ENCODE measurements at places on chromosomes 6 and 20.

GRCh38 chr6:41228616-41229015, 467 bp downstream of the TREML4 start:
- DNase-seq: no peak

GRCh38 chr6:45376310-45377042, 1.3 kb downstream of the SUPT3H start:
- DNase-seq: no peak

DNA sequence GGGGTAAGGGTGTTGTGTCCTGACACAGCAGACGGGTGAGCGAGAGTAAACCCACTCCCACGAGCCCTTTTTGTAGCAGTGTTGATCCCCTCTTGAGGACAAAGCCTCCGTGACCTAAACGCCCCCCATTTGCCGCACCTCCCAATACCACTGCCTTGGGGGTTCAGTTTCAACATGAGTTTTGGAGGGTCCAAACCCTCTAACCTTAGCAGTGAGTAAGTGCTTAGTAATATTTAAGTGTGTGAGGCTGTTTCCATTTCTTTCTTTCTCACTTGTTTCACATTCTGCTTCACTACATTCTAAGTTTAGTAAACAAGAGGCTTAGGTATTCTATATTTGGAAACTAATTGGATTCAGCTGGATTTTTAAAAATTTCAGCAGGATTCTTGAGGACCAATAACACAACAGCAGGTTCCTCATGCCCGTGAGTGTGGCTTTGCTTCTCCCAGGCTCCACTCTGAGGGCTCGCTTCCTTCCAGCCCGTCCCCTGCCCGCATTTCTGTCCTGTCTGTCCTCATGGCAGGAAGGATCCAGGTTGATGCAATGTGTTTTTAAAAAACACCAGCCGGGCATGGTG, 41.2 kb downstream of the SNX9 start:
- DNase-seq: no peak

DNA sequence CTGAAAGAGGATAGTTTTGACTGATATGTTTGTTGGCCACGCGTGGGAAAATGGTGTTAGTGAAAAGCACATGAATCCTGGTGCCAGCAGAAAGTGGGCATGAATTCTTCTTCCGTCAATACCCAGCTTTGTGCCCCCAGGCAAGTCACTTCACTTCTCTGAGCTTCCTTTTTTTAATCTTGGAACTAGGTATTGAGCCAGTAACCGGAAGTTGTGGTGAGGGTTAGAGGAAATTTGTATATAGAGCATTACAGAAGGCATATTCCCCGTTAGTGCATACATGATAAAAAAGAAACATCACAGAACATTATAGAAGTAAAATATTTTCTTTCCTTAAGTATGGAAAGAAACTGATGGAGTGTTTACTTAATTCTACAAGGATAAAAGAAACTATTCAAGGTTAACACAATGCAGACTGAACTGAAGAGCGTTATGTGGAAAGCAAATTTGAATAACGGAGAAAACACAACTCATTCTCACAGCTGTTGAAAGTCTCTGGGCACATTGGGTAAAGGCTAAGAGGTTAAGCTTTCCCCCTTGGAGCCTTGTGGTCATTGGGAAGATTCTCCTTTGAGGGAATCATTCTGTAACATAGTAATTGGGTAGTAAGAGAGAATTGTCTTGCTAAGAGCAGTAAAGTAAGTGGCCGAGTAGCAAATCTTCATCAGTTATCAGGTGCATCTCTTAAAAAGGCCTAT, 223.1 kb downstream of the BCAS1 start:
- DNase-seq: no peak

DNA sequence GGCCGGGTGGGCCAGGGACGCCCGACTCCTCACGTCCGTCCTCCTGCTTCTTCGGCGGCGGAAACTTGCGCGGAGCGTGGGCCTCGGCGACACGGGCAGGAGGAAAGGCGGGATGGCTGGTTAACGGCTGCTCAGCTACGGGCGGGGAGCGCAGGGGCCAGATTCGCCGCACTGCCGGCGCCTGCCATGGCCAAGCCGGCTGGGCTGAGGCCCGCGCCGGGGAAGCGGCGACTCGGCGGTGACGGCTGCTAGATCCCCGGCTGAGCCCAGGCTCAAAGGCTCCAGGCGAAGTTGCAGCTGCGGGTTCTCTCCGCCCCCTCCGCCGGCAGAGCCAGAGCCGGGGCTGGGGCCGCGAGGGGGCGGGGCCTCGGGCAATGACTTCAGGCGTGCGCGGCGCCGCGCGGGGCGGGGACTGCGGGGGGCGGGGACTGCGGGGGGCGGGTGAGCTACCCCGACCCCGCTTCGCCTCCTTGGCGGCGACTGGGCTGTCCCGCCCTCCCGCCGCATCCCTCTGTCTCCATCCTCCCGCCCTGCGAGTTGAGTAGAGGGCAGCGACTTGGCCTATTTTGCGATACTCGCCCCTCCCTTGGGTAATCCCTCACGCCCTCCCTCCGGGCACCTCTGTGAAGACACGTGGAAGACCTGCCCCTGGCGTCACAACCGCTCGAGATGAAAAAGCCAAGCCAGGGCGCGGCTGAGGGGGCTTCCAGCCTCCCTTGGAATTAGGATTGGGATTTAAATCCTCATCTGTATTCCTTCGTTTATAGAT, at the start of gene CEP85L:
TSS of gene CEP85L (minus strand) at position 310 of the 769 bp plus-strand sequence. CDS start 322 bp downstream, outside the sequence.
- peak; percentile 90 for DNase-seq

GRCh38 chr6:108755257-108756240, 92.7 kb upstream of the ARMC2 start:
- DNase-seq: no peak

DNA sequence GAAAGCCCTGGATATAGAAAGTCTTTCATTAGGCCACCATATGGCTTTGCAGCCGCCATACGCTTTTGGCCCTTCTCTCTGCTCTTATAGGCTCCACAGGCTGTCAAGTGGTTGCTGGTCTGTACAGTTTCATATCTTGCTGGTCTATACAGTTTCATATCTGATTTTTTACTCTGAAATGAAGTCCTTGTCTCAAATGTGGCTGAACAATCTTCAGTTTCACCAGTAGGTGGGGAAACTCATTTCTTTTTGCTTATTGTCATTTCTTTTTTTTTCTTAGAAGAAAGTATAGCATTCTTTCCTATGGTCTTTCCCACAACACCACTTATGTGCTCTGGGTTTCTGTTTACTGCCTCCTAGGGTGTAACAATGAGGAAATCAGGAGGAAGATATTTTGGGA, 771.4 kb upstream of the MMS22L start:
- no peak for DNase-seq

DNA sequence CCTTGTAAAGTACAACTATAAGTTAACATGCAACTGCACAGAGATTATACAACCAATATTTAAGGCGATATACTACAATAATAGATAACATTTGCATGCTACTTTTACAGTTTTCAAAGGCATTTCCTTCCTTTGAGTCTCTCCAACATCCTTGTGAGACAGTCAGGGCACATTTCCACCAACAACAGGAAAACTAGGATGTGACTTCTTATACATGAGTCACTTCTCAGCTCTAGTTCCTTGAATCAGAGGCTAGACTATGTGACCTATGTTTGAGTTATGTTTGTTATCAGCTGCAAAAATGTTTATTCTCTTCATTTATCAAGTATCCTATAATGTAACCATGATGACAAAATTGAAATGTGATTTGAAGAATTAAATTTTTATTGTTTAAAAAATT, 51.7 kb upstream of the TFAP2D start:
- no peak for DNase-seq

- DNase-seq: no peak
Observed at GRCh38 chr20:5065879-5066383, 53.8 kb downstream of the PCNA start.

- no peak for DNase-seq
Observed at GRCh38 chr6:154773610-154774089, 40.4 kb downstream of the SCAF8 start.

GRCh38 chr6:33123181-33123580, 47.4 kb downstream of the HLA-DPB1 start:
- DNase-seq: no peak

- DNase-seq: no peak
Observed at GRCh38 chr6:43304882-43305281, 3.7 kb downstream of the CRIP3 start.

DNA sequence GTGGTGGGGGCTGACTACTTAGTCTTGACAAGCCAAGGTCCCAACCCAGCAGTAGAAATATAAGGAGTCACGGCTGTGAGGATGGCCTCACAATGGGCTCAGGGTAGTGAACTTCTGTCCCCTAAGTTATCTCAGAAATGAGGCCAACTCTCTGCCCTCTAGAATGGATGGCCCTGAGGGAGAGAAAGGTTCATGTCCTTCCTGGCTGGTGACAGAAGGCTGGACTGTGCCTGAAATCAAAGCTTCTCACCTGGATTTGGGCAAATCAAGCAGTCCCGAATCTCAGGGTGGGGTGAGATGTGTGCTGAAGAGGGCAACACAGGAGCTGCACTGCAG, 12.7 kb downstream of the RRP36 start:
- DNase-seq: no peak

GRCh38 chr20:38633577-38634093, 32.0 kb downstream of the ARHGAP40 start:
- DNase-seq: peak; percentile 58

GRCh38 chr6:52143551-52143950, 42.6 kb upstream of the IL17A start:
- DNase-seq: no peak

- DNase-seq: no peak
Observed at GRCh38 chr6:34057790-34058189, 88.1 kb downstream of the GRM4 start.

- DNase-seq: peak; percentile 13
Observed at GRCh38 chr20:21808863-21809664, 103.6 kb downstream of the PAX1 start.

DNA sequence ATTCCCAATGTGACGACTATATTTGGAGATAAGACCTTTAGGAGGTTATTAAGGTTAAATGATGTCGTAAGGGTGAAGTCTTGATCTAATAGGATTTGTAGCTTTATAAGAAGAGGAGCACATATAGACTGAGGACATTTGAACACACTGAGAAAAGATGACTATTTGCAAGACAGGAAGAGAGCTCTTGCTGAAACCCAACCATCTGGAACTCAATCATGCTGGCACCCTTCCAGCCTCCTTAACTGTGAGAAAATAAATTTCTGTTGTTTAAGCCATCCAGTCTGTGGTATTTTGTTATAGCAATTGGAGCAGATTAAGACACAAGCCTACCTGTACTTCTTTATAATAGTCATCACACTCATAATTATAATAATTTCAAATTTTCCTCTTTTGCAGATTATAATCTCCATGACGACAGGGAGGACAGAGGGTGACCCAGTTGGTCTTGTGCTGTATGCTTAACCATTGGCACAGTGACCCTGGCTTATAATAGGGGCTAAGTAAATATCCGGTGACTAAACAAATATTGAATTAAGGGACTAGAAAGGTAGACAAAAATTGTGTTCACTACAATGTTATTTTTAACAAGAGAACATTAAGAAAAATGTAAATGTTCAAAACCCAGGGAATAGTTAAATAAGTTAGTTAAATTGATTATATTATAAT, 206.4 kb upstream of the HDDC2 start:
- no peak for DNase-seq

DNA sequence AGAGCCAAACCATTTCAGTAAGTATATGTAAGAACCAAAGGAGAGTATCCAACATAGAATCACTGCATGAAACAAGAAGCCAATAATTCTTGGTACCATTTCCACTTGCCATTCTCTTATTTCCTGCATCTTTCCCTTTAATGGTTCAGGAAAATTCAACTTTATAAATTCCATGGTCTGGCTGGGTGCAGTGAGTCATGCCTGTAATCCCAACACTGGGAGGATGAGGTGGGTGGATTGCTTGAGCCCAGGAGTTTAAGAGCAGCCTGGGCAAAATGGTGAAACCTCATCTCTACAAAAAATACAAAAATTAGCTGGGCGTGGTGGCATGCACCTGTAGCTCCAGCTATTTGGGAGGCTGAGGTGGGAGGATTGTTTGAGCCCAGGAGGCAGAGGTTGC, 21.2 kb downstream of the NHLRC1 start:
- DNase-seq: no peak

DNA sequence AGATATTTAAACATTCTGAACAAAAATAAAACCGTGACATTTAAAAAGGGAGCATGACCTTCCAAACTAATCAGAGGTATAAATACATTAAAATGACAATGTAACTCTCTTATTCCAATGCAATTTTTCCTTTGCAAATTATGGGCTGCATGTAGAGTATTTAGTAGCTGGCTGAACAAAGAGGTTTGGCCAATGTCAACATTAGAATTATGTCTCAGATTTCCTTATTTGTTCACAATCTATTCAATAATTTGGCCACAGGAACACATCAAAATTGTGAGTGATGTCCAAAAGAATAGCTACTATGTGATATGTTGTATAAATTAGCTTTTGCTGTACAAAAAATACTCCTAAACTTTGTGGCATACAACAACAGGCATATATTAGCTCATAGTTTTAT, 580.0 kb upstream of the MARCKS start:
- no peak for DNase-seq

DNA sequence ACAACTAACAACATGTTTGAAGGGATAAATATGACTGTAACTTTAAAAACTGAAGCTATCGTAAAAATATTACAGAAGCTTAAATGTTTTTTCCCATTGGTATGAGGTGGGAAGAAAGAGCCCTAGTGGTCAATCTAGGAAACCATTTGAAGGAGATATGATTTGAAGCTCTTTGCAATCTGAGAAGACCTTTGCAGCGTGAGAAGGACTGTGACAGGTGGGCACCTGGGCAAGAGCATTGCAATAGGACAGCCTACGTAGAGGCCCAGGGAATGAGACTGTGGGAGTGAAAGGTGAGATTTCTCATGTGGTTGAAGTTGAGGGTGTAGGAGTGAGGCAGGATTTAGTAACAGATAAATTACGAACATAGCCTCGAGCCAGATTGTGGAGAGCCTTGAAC, 108.0 kb upstream of the PDE7B start:
- DNase-seq: no peak

DNA sequence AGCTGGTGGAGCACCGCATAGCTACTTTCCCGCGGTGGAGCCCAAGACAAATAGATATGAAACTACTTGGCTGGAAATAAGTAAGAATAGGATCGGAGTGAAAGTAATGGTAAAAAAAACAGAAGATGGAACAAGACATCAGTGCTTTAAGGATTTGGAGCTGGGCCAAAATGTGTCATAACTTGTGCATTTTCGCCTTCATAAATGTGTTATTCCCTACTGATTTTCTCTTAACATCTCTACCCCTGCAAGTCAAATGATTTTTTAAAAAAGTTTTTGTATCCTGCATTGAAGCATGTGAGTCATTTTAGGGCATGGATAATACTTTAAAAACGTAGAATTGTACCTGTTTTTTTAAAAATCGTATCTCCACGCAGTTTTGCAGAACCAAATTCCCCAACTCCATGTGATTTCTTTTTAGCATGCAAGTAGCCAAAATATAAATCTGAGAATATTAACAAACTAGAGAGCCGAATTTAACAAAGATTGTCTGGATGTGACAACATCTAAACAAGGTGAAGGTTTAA, 882 bp upstream of the FAM184A start:
- DNase-seq: no peak

GRCh38 chr6:111759836-111760785, 113.1 kb downstream of the FYN start:
- peak; percentile 46 for DNase-seq

Data from activated naive CD4-positive, alpha-beta T cell treated with Interleukin-2 at 50 U/mL for 16 hours (primary cell).